ENCODE measurements at places on chromosomes 7 and 10.

DNA sequence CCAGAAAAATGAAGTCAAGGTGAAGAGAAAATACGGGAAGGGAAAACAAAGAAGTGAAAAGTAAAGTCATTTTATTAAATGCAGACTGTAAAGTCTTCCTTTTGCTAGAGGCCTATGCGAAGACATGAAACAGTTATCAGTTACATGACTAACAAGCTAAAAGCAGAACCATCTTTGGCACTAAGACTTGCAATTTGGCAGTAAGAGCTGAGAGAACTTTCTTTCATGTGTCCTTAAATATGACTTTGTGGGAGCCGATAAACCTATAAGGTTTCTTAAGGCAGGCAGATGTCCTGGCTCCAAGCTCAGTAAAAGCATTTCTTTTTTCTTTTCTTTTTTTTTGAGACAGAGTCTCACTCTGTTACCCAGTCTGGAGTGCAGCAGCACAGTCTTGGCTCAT, 10.4 kb downstream of the ANLN start:
- no peak for DNase-seq

GRCh38 chr10:117519286-117519685, 23.3 kb upstream of the EMX2 start:
- DNase-seq = no peak

DNA sequence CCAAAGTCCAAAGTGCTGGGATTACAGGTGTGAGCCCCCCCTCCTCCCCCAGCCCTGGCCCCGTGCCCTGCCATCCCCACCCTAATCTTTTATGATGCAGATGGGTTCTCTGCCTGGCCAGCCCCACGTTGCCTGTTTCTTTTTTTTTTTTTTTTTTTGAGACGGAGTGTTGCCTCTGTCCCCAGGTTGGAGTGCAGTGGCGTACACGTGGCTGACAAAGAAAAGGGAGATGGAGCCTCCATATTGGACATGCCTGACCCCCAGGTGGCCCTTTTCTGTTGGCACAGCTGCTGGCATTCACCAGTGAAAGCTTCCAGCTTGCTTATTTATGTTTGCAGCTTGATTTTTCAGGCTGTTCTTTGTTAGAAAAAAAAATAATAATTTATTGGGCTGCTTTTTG, 235.3 kb downstream of the CCDC3 start:
- no peak for DNase-seq

- DNase-seq = no peak
These were observed 70.2 kb upstream of the KLF14 start for GRCh38 chr7:130804220-130804619.

- no peak for DNase-seq
These were observed 64.9 kb upstream of the PPIF start for GRCh38 chr10:79282388-79282787.

DNA sequence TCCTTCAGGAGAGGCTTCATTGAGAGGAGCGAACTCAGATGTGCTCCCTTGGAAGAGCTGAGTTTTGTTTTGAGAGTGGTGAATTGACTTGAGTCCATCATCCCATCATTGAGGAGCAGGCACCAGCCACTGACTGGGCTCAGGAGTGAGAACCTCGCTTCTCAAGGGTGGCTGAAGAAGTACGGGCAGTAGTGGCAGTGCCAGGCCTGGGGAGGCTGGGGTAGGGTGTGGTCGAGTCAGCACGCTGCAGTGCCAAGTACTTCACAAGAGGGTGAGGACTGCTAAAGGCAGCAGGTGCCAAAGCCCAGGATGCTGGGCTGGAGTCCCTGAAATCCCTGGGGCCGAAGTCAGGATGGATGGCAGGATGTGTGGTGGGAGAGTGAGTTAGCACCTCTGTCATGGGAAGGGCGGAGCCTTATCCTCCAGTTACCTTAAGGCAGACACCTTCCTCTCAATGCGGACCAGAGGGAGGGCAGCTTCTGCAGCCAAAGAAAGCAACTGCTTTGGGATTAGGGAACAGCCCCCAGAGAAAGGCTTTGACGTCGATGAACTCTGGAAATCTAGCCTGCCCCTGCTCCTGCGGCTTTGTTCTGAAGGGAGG, 210.3 kb downstream of the CAMK1D start:
- DNase-seq = no peak
